MCF 10A (cell line): ENCODE measurements at places on chromosomes 6 and 20.
A peak's percentile ranks its signal among the peaks of the same experiment; 100 is the strongest.

GRCh38 chr6:1554476-1555310 lies 55.0 kb upstream of the FOXC1 start:
- peak; percentile 74 for DNase-seq

GRCh38 chr6:138757136-138757535 lies 16.4 kb upstream of the CCDC28A start:
- DNase-seq, result no peak

GRCh38 chr20:57051096-57051495 lies 215.3 kb downstream of the BMP7 start:
- no peak for DNase-seq

DNA sequence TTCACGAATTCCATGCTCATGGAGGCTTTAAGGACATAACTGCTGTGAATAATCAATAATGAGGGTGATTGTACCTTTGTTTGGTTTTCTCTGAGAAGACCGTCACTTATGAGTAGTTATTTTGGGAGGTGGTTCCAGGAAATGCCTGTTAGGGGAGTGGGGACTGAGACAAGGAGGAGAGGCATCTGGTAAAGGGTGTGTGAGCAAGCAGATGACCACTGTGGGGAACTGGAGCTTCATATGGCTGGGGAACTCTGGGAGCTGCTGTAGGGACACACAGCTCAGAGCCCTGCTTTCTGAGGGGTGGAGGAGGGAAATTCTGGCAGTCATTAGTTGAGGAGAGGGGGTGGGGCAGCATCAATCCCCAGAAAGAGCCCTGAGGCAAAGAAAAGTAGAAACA lies 71.3 kb upstream of the TINAG start:
- DNase-seq, result no peak

GRCh38 chr6:112786801-112787200 lies 439.7 kb downstream of the RFPL4B start:
- DNase-seq, result no peak

DNA sequence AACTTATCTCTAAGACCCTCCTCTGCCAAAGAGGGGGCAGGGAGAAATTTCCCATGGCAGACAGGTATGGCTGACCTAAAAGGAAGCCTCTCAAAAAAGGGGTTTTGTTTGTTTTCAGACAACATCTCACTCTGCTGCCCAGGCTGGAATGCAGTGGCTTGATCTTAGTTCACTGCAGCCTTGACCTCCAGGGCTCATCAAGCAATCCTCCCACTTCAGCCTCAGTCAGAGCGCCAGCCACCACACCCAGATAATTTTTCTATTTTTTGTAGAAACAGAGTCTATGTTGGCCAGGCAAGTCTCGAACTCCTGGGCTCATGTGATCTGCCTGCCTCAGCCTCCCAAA lies 3.8 kb downstream of the EZR start:
- no peak for DNase-seq

GRCh38 chr6:138522611-138523010 lies 23.3 kb upstream of the NHSL1 start:
- DNase-seq, result no peak

DNA sequence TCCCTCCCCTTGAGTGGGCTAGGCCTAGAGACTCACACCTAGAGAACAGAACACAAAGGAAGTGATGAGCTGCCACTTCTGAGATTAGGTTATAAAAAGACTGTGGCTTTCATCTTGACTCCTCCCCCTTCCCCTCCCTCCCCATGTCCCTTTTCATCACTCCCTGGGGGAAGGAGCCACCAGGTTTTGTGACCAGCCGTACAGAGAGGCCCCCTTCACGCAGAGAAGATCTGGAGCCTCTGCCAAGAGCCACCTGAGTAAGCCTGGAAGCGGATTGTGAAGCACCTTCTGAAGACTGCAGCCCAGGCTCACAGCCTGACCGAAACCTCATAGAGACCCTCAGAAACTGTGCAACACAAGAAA lies 118.4 kb upstream of the NXT1 start:
- DNase-seq, result no peak

DNA sequence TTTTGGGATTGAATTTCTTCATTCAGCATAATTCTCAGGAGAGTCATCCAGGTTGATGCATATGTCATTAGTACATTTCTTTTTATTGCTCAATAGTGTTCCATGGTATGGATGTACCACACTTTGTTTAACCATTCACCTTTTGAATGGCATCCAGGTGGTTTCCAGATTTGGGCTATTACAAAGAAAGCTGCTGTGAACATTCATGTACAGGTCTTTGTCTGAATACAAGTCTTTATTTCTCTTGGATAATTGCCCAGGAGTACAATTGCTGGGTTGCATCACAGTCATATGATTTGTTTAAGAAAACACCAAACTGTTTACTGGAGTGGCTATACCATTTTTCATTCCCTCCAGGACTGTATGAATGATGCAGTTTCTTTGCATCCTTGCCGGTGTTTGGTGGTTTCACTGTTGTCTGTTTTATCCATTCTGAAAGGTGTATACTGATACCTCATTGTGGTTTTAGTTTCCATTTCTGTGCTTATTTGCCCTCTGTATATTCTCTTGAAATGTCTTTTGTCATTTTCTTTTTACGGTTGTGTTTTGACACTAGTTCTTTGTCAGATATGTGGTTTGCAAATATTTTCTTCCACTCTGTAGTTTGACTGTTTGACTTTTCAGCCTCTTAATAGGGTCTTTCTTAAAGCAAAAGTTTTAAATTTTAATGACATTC lies 8.8 kb downstream of the CDKAL1 start:
- DNase-seq, result peak; percentile 98

DNA sequence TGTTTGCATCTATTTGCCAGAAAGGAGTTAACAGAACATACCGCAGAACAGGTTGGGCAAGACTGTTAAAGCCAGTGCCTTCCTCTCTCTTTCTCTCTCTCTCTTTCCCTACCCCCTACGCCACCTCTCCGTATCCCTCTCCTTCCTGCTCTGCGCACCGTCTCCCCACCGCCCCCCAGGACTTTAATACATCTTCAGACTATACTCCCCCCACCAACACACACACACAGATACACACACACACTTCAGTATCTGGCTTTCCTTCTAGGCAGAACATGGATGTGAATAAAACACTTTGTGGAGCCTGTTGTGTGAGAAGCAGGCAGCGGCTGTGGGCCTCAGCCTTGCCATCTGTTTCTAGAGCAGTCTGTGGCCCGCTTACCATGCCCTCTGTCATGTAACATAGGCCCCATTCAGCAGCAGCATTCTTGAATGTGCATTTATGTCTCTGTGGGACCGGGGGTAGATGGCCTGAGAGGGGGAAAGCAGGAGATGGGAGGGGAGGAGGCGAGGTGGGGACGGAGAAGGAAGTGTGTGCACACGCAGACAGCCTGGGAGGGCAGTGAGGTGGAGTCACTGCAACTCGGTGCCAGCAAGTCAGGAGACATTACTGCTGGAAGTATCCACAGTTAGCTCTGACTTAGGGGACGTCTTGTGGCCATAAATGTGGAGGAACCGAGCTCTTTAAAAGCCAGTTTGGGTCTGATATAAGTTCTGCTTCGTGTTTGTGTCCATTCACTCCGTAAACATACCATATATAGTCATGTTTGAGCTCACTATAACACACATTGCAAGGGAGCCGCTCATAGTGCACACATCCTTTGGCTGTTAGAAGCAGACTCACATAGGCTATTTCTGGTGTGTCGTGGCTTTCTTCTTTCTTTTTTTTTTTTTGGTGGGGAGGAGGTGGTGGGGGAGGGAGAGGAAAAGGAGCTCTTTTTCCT lies 38.4 kb downstream of the RREB1 start:
- no peak for DNase-seq

DNA sequence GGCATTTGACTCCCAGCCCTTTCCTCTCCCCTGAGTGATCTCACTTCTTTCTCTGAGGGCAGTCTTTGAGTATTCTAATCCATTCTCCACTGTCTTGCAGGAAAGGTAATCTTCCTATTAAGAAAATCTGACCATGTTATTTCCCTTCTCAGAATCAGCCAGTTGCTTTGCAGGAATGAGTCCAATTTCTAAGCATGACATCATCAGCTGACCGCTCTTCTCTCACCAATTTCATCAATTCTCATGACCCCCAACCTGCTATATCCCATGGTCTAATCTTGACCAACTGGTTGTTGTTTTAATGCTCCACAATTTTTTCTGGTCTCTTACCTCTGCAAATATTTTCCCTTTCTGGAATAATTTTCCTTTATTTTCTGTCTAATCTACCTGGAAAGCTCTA lies 73.4 kb downstream of the FAM229B start:
- no peak for DNase-seq

GRCh38 chr6:17388365-17388764 lies 5.0 kb upstream of the CAP2 start:
- DNase-seq, result no peak

- DNase-seq, result no peak
These were observed 17.9 kb downstream of the COL19A1 start for GRCh38 chr6:69884231-69884630.

DNA sequence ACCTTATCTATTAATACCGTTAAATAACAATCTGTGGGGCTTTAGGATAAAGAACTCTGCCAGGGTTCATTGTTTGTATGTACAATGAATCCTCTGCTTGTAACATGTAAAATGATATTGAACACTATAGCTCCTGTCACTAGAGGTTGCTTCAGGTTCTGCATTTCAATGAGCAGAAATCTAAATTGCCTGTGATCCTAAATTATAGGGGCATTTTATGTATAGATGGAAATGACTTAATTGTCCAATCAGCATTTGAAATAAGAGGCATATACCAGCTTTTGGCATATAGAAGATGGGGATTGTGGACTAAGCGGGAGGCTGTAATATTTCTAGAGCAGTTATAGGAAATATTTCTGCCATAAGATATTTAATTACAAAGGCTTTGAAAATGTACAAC lies 2.0 kb downstream of the NCOA3 start:
- DNase-seq, result no peak

DNA sequence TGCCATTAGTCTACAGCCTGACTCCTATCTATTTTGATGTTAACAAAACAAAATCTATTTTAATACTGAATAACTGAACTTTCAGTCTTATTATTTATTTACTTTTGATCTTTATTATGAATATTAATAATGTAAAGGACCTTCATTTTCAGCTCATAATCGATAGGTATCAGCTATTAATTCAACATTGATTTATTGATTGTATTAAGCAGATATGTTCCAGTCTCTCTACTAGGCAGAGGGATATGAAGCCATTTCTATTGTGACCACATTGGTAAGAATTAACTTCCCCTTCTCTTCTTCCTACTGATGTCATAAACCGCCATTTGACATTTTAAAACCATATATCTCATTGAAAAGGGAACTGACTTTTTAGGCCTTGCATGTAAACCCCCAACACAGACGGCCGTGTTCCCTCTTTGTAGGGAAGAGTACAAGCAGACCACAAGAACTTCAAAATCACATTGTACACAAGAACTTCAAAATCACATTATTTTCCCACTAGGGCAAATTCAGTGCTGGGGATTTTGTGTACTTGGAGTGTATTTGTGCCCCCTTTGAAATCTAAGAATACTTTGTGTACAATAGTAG lies 69.5 kb upstream of the FABP7 start:
- no peak for DNase-seq

DNA sequence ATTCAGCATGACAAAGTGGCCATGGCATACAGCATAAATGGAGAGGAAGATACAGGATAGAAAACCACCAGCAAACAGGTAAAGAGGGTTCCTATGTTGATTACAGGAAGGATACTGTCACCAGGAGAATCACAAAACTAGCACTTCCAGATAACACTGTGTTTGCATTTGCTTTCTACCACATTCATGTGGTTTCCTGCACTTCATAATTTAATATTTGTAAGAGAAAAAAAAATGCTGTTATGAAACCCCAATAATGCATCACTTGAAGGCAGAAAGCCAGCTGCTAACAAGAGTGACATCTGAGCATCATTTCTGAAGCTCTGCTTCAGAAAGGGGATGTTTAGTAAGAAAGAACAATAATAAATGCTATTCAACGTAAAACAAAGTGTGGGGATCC lies 106.6 kb downstream of the ATXN1 start:
- DNase-seq, result no peak

GRCh38 chr6:43143235-43144128 lies 27.6 kb upstream of the SRF start:
- peak; percentile 80 for DNase-seq

DNA sequence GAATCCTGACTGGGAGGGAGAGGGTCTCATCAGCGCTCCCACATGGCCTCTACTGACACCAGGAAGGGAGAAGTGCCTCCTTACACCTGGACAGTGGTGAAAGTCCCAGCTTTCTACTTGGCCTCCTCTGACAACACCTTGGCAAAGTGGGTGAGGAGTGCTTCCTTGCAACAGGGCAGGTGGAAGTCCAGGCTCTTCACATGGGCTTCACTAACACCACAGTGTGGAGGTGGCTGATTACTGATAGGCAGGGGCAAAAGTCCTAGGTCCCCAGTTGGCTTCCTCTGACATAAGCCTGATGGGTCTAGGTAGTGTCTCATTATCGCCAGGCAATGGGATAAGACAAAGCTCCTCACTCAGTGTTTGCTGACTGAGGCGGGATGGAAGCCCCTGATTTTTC lies 9.5 kb upstream of the HLA-DRA start:
- DNase-seq, result no peak

DNA sequence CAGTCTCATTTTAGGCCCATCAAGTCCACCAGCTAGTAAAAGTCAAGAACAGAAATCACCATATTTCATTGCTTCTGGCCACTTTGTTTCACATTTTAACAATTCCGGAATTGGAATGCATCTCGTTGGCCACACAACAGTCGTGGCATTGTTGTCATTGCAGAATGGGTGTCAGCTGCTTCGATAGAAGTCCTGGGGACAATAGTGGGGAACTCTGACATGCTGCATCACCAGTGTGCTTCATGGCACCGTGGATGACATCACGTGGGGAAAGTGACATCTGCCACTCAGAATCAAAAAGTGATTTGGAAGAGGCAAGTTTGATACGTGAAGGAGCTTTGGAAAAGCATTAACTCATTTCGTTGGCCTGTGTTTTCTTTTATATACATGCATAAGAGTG lies 43.8 kb upstream of the XRN2 start:
- no peak for DNase-seq

- DNase-seq, result peak; percentile 97
These were observed 60.0 kb downstream of the PRL start for GRCh38 chr6:22236626-22237414.

DNA sequence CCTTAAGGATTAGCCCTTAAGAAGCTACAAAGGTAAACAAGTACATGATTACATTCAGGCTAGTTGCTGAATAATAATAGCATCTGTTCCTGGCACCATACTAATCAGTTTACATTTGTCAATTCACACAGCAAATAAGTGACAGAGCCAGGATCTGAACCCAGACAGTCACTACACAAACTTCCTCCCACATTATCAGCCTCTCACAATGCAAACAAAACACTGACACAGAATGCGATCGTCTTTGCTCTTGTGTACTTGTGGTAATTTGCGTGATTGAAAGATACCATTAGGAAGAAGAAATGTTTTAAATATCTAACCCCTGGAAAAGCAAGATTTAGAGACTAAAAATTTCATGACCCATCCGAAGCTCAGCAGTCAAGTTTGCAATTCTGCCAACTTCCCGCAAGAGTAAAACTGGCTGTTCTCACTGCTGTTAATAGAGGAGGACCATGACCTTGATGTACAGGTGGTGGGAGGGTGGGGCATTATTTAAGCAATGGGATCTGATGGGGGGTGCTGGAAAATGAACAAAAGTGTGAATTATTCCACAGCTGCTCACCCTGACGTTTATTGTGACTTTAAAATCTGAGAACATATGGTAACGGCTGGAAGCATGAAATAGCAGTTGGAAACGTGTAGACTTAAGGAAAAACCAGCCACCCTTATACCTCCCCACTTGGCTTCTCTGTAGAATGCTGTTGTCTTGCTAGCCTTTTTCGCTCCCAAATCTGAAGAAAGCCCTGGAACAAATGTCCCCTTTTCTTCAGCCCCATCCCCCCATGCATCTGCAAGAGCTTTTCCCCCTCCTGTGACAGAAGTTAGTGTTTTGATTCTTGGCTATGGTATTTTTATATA lies 95.3 kb upstream of the ARMC2 start:
- no peak for DNase-seq
